ENCODE measurements at places on chromosomes 5 and 9. TPM values are rescaled to one million over a fixed set of nuclear protein-coding genes. Genes with fewer than 3 reads are reported as not detected.

The CARTPT gene
- not detected for total RNA-seq

The FAM200C gene
- 2.3 TPM for total RNA-seq

The GSN gene
- 1,156 TPM for total RNA-seq

The MUSK gene
- total RNA-seq = 4.7 TPM

The SHISAL2B gene
- total RNA-seq = not detected

The PDZD2 gene
- 102 TPM for total RNA-seq

The NMUR2 gene
- not detected for total RNA-seq

The TAF11L10 gene
- not detected for total RNA-seq

Data from lower leg skin (tissue), 4 donors.